ENCODE measurements at places on chromosomes 3 and 15.

DNA sequence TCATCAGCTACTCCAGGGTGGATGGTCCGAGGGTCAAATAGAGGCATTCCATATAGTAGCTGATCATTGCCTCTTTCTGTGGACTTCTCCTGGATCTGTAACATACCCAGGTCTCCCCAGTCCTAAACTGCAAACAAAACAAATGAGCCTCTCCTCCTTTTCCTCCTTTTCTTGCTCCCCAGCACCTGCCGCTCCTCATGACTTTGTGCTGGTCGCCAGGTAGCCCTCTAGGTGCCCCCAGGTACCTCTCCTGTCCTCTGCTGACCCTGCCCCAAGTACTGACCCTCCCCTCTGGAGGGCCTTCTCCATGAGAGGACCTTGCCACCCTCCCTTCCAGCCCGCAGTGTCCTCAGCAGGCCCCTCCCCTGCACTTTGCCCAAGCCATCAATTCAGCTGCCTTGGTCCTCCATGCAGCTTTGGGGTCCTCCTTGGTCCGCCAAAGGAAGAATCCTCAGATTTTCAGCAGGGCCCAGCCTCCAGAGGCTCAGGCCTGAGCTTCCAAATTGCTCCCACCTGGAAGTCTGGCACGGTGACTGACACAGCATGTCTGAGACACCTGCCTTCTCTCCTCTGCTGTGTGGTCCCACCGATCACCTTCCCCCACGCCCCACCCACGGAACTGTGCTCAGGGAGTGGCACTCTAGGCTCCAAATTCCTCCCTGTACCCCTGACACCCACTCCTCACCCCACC, 111.0 kb downstream of the LRRK1 start:
- no peak for DNase-seq

DNA sequence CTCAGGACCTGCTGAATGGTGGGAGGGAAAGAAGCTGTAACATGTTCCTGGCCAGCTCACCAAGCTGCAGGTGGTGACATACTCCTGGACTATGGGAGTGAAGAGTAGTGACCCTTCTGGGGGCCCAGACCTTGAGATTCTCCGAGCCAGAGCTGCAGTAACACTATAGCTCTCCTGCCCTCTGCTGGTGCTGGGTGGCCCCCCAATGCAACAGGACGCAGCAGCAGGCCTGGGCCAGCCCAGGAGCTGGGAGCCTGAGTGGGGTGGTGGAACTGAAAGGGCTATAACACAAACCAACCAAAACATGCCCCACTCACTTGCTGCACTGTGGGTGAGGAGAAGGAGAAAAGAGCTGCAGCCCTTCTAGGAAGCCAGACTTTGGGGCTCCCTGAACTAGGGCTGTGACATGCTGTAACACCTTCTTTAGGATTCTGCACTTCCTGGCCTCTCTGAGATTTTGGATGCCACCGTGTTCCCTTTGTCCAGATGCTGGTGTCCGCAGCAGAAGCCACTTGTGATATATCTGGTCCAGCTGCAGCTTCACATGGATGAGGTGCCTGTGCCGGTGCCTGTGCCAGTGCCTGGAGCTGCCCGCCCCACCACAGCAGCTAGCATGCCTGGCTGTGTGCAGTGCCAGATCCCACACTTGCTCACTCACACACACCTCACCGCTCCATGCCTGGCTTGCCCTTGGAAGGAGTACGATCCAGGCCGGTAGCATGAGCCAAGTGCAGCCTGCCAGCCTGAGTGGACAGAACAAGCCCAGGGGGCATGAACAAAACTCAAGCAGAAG, 636.8 kb upstream of the KCNMB2 start:
- no peak for DNase-seq

DNA sequence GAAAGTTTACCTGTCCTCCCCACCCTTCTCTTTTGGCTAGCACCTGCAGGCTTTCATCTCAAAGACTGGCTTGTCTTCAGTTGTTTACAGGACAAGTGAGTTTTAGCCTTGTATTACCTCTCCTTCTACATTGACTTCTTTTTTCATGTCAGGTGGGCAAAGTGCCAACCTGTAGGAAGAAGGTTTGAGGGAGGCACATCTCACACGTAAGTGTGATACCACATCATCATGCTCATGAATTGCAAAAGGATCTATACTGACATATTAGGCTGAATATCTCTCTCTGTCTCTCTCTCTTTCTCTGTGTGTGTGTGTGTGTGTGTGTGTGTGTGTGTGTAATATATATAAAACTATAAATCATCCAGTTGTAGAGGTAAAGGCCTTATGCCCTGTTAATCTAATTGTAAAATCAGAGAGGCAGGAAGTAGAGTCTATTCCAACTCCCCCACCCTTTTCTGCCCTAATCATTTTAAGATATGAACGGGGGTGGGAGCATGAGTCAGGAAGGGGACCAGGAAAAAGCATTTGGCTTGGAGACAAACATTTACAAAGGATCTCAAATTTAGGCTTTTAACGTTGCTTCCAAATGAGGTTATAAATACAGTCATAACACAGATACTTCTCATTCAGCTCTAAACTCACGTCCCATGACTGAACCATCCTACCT, 107.0 kb upstream of the PFN2 start:
- DNase-seq: no peak

- DNase-seq: no peak
Observed at GRCh38 chr15:94780166-94780565, 548.8 kb downstream of the MCTP2 start.

Measured in stimulated activated CD4-positive, alpha-beta T cell treated with anti-CD3 and anti-CD28 coated beads, TNF-alpha, amount 100 ng/mL, for 24 hours (primary cell).